Left lung (tissue), 14 donors: ENCODE measurements at places on chromosomes 13 and 19.

- DNase-seq: no peak
Measured at GRCh38 chr19:17837972-17838371, 9.8 kb downstream of the JAK3 start.

DNA sequence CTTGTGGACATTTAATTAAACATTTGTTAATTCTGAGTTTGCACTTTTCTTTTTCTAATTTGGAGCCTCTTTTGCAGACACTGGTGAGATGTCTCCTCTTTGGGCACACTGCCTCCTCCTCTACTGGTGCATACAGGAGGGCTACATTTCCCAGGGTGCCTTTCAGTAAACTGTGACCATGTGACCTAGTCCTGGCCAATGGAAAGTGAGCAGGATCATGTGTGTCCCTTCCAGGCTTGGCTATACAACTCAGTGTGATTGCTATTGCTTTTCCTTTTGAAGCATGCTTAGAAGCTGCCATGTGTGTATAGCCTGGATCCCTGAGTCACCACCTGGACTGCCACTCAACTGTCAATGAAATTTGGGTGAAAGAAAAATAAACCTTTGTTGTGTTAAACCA is 4.5 kb downstream of the IZUMO2 start:
- DNase-seq: no peak

DNA sequence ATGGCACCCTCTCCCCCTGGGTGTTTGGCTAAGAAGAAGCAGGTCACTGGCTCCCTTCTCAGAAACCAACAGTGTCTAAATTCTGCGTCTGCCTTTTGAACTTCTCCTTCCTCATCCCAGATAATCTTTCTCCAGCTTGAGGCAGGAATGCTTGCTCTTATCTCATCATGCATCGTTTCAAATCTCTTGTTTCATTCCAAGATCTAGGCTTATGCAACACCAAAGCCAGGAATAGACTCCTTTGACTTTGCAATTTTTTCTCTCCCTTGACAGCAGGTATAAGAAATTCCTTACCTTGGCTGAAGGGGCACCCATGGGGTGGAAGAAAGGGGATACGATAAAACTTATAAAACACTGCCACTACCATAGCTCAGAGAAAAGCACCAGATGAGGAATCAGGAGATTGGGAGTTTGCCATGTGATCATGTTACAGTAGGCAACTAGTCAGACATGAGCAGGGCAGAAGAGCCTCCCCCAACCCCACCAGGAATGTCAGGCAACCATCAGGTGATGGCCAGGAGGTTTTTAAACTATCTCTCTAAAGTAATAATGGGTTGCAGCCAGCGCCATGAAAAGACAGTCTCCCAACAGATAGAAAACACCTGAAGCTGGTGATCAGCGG is 498.9 kb downstream of the KLF12 start:
- DNase-seq: no peak

- DNase-seq: no peak
Measured at GRCh38 chr13:31224963-31225559, 25.3 kb downstream of the B3GLCT start.

DNA sequence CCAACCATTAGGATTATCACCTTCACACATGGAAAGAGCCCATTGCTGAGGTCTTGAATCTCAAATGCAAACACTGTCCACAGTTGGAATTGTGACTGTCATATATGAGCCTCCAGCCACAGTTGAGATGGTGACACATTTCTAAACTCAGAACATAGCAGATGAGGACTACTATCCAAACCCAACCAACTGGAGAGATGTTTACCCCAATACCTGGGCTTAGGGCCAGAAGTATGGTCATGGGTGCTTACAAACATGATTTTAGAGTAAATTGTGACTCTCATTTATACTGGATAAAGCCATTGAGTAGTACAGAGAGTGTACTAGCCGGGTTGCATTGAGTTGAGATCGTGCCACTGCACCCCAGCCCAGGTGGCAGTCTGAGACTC is 14.0 kb upstream of the ZNF681 start:
- DNase-seq: no peak

DNA sequence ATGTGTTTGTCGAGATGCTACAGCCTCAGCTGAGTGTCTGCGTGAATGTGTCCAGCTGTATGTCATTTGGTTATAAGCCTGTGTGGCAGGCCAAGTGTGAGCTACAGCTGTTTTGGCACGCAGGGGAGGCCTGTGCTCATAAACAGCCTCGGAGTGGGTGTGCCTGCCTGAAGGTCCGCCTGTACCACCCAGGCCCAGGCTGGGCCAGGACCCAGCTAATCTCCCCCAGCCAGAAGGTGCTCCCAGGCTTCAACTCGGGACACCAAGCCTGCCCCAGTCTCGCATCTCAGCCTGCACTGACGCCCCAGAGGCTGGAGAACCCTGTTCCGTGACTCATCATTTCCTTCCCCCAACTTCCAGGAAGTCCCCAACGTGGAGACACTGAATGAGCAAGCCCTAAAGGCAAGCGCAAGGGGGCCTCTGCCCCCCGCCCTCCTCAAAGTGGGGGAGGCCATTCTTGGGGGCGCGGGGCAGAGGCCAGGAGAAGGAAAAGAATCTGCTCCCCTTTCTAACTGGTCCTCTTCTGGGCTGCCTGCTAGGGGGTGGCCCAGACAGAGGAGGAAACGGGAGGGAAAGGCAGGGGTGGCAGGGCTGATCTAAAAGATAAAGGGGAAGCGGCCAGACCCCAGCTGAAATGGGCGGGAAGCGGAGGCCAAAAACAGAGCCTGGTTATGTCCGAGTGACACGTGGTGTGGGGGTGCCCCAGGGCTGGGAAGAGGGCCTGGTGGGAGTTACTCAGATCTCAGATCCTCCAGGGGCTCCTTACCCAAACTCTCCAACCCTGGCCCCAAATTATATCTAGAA is 2.0 kb downstream of the SLC1A5 start:
- peak; percentile 80 for DNase-seq

GRCh38 chr13:98892821-98893220 is 85.0 kb downstream of the DOCK9 start:
- DNase-seq: no peak

GRCh38 chr19:447816-448560 is 12.8 kb downstream of the SHC2 start:
- DNase-seq: peak; percentile 67

- DNase-seq: no peak
Measured at GRCh38 chr13:91776611-91777193, 378.3 kb downstream of the GPC5 start.

DNA sequence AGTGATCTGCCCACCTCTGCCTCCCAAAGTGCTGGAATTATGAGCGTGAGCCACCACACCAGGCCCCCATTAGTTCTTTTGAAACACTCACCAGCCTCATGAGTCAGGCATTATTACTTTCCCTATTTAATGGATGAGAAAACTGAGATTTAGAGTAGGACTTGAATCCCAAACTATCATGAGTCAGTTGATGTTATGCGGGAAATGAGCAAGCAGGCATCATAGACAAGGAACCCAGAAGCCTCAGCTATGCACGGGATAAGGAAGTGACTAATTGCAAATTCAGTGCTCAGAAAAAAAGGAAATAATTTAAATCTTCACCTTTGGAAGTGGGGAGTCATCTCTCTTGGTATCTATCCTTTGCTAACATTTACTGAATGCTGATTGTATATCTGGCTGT is 217.5 kb downstream of the ABCC4 start:
- no peak for DNase-seq
